Stimulated activated CD8-positive, alpha-beta memory T cell treated with anti-CD3 and anti-CD28 coated beads, Interleukin-4, amount 100 ng/mL, for 4 hours (primary cell): ENCODE measurements at places on chromosomes 6 and 20.

- no peak for DNase-seq
Observed at GRCh38 chr6:151414641-151415260, 23.4 kb upstream of the ZBTB2 start.

DNA sequence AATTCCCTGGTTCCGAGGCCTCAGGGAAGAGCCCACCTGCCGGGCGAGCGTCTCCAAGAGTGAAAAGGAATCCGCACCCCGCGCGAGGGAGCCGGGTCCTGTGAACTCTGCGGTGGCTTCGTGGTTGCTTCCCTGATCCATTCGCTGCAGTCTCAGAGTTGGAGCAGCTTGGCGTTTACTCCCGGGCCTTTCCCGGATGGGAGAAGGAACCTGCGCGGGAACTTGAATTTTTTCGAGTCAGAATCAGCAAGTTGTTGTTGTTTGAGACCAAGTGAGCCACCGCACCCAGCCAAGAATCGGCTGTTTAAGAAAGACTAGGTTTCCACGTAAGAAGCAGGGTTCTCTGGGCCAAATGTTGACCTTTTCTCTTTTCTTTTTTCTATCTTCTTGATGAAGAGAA lies 12.9 kb downstream of the PRSS16 start:
- no peak for DNase-seq

DNA sequence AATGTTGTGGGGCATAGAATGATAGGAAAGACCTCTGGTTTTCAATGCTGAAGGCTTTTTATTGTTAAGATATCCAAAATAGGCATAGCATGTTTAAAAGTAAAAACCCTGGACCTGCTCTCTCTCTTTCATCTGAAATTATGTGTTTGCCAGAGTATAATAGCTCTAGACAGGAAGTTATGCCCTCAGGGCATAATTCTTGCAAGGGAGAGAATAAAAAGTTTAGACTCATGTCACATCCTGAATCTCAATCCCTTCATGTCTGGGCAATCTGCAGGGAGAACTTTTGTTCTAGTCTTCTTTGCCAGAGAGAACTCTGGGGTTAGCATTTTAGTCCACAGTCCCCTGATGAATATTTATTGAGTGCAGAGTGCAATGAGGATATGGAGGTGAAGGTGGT lies 297.3 kb upstream of the FLRT3 start:
- no peak for DNase-seq

DNA sequence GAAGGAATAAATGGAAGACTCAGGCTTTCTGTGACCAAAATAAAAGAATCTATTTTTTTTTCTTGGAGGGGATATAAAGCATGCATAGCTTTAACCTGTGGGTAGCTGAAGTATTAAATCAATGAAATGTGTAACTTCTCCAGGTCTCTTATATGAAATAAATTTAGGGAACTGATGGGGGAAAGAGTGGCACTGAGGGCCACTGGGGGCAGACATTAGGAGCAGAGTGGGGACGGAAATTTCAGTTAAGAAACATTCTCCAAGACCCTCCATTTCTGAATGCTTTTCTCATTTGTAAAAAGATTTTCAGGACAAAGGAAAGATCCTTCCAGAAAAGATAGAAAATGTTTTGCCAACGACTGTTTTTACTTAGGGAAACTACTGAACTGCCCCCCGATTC lies 131.0 kb downstream of the GPX5 start:
- DNase-seq, result no peak

- no peak for DNase-seq
Observed at GRCh38 chr6:168746013-168746412, 305.0 kb downstream of the SMOC2 start.

GRCh38 chr6:97440590-97441176 lies 157.7 kb upstream of the MMS22L start:
- DNase-seq, result no peak

GRCh38 chr6:37177077-37177934 lies 7.4 kb downstream of the PIM1 start:
- DNase-seq, result no peak

DNA sequence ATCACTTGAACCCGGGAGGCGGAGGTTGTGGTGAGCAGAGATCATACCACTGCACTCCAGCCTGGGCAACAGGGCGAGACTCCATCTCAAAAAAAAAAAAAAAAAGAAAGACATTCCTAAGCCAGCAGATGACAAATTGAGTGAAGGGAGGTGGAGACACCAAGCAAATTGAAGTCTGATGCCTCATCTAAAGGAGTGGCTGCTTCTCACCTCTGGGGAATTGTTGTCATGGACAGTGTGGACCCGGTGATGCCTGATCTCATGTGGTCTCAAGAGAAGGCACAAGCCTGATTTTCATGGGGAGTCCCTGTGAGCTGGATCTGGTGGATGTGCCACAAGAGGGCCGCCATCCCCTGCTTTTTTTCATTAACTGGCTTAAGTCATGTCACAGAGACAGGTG lies 272.0 kb downstream of the ZNF217 start:
- no peak for DNase-seq

GRCh38 chr6:127510876-127511275 lies 8.3 kb downstream of the MTCL3 start:
- DNase-seq, result no peak

DNA sequence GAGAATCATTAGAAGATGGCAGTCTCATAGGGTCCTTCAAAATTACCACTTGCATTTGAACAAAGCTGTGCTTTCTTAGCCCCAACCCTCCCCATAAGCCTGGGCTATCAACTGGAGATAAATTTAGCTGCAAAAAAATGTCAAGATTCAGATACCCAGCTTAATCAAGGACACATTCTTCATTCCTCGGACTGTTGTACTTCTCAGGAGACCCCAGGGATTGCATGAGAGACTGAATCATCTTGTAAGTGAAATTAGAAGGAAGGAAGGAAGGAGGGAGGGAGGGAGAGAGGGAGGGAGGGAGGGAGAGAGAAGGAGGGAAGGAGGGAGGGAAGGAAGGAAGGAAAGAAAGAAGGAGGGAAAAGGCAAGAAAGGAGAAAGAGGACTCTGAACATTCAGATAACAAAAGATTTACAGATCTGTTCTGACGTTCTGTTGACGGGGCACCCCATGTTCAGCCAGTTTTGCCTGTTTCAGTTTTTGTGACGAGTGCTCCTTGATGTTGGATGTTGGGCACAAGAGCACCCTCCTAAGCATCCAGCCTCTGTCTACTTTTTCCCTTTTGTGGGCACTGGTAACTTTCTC lies 498.7 kb downstream of the PREX1 start:
- DNase-seq, result no peak

DNA sequence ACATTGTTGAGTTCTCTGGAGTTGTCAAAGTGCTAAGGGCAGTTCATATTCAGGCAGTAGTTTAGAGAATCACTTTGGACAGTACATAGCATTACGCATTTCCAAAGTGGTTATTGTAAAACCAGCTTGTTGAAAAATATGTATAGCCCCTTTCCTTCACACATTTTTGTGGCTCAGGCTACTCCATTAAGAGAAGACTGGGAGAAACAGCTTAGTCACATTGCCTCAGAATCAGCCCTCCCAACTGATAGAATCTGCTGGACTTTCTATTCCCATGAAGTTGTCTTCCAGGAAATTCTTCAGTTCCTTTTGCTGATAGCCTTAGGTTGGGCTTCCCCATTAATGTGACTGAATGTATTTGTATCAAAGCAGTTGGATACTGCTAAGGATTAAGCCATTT lies 39.5 kb upstream of the HDGFL1 start:
- no peak for DNase-seq

DNA sequence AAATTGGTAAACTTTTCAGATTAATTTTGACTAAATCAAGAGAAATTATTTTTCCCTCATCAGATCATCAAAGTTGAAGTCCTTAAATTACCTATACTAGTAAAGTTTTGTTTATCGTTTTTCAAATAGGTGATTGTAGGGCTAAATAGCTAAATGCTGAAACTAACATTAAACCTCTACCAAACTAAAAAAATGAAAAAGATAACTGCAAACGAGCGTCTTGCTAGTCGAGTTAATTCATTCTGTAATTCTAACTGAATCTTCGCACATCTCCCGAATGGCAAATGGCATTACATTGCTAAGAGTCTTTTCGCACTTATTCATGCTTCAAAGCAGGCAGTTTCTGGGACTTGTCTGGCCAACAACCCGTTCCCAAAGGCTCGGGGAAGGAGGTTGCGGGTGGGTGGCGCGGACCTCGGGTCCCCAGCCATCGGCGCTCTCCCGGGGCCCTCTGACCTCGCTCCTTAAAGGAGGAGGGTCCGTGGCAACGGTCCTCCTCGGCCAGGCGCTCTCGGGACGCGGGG lies 43.8 kb downstream of the POPDC3 start:
- DNase-seq, result no peak

DNA sequence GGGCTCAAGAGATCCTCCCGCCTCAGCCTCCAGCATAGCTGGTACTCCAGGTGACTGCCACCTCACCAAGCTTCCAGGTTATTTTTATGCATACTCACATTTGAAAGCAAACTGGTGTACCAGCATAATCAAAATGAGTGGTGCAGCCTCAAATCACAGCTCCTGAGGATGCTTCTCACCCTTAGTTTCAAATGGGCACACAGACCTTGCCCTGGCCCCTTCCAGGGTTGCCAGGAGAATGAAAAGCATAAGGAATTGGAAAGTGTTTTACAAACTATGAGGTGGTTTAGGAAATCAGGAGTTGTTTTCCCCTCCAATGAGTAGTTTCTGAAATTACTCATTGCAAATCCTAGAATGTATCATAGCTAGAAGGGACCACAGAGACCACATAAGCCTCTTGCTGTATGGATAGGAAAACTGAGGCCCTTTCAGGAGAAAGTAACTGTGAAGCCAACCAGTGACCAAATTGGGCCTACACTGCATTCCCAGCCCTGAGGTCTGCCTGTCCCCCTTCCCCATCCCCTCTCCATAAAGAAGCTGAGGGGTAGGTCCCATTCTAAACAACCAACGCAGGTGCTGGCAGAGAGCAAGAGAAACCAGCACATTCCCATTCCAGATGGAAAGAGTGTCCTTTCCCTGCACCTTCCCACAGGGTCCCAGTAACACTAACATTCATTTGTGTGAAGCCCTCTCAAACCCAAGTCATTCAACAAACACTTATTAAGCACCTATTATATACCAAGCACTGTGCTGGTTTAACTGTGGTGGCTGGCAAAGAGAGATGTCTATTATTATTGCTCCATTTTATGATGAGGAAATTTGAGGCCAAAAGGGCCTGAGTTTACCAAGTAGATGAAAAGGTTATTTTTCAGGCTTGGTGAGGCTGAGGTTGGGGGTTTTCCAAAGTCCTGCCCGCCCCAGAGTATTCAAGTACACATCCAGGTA lies 2.1 kb upstream of the E2F1 start:
- no peak for DNase-seq

- DNase-seq, result no peak
Observed at GRCh38 chr6:36592221-36592655, 1.9 kb upstream of the SRSF3 start.

- no peak for DNase-seq
Observed at GRCh38 chr6:3697609-3698008, 53.9 kb downstream of the PXDC1 start.

GRCh38 chr6:6900569-6901204 lies 207.1 kb upstream of the RREB1 start:
- DNase-seq, result no peak

DNA sequence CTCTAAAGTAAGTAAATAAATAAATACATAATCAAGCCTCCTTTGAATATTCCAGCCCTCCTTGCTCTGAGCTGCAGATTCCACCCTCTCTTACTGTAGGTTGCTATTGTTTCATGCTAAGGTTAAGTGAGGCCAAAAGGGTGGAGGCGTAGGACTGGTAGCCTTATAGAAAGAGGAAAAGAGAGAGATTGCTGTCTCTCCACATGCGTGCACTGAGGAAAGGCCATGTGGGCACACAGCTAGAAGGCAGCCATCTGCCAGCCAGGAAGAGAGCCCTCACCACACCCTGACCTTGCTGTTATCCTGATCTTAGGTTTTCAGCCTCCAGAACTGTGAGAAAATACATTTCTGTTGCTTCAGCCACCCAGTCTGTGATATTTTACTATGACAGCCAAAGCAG lies 87.4 kb upstream of the SHLD1 start:
- DNase-seq, result no peak

- no peak for DNase-seq
Observed at GRCh38 chr20:1427457-1428054, 34.7 kb upstream of the FKBP1A start.

GRCh38 chr20:52180180-52180840 lies 11.3 kb downstream of the ZFP64 start:
- no peak for DNase-seq

- DNase-seq, result no peak
Observed at GRCh38 chr6:168193816-168194721, 115.1 kb upstream of the FRMD1 start.

DNA sequence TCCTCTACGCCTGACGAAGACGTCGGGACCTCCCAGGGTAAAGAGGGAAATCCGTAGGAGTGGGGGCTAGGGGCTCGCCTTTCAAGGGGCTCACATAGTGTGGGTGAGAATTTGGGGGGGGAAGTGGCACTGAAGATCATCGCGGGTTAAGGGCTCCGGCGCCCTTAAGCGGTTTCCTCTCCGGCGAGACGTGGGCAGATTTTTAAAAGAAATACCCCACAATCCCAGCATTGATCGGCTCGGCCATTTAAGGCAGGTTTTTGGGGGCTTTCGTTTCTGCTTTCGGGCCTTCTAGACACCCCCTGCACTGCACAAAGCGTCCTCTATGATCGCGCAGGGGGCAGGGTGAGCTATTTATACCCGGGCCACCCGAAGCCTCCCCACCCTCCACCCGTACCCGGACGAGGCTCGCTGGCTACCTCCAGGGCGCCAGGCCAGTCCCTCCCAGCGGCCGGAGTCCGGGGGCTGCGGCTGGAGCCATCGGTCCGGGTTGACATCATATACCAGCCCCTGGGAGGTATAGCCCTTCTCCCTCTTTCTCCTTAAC lies 1.2 kb downstream of the NKX2-2 start:
- DNase-seq, result no peak

DNA sequence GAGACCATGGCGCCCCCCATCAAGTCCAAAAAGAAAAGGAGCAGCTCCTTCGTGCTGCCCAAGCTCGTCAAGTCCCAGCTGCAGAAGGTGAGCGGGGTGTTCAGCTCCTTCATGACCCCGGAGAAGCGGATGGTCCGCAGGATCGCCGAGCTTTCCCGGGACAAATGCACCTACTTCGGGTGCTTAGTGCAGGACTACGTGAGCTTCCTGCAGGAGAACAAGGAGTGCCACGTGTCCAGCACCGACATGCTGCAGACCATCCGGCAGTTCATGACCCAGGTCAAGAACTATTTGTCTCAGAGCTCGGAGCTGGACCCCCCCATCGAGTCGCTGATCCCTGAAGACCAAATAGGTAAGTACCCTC lies 41.7 kb upstream of the NAA20 start:
- no peak for DNase-seq
